ENCODE measurements at places on chromosomes 4 and X.
A peak's percentile ranks its signal among the peaks of the same experiment; 100 is the strongest.

DNA sequence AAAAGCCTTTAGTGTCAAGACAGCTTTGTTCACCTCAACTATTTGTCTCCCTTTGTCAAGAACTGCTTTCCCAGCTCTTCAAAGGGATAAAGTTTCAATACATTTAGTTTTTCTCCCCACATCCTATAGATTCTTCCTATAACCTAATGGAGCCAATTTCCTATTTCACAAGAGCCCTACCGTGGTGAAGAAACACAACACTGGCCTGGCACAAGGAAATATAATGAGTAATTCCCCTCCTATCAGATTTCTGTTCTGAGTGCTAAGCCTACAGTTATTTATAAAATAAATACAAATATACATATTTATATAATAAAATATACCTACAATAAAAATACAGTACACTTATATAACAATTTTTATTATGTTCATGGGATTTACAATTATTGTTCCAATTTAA lies 89.9 kb downstream of the SHISA3 start:
- DNase-seq = no peak

- no peak for DNase-seq
Measured at GRCh38 chr4:32462944-32463343, 1742.8 kb downstream of the PCDH7 start.

- no peak for DNase-seq
Measured at GRCh38 chrX:150842198-150842685, 56.2 kb downstream of the CD99L2 start.

DNA sequence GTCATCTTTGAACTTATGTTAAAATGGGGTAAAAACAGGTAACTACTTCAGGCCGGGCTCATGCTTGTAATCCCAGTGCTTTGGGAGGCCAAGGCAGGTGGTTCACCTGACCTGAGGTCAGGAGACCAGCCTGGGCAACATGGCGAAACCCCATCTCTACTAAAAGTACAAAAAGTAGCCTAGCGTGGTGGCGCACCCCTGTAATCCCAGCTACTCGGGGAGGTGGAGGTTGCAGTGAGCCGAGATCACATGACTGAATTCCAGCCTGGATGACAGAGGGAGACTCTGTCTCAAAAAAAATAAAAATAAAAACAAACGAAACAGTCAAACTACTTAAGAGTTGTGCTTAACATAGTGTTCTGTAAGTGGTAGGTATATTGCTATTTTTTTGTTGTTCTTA lies 2.5 kb downstream of the DDX3X start:
- no peak for DNase-seq

DNA sequence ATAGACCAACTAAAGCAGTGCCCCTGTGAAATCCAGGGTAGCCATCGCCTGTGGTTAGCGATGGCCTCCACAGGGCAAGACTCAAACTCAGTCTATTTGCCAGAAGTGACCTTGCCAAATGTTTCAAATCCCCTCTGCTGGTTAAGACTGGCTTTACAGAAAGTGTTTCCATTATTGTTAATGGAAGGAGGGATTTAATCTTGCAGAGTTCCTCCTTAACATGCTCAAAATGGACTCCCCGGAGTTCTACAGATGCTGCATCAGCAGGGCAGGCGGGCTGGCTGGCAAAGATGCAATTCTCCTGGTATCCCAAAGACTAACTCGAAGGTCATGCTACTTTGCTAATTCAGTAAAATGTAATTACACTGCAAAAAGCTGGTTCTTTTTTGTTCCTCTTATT lies 313.0 kb upstream of the SLC7A11 start:
- DNase-seq = no peak

DNA sequence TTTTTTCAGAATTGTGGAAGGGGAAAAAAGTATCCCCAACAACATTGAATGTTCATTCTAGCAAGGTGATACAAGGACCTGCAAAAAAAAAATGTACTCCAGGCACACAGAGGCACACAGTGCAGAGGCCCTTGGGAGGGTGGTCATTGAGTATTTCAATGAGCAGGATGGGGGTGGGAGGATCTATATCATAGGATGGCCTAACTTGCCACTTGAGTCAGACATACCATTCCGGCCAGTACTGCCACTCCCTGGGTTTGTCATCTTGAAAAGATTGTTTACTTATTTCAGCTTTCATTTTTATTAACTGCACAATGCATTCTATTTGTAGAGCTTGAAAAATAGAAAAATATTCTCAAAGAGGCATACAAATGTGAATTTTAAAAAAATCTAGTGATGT lies 18.7 kb downstream of the ZNF595 start:
- no peak for DNase-seq

- no peak for DNase-seq
Measured at GRCh38 chrX:45849261-45849862, 648.7 kb upstream of the DIPK2B start.

- no peak for DNase-seq
Measured at GRCh38 chr4:168723569-168723968, 226.7 kb downstream of the PALLD start.

GRCh38 chrX:39874202-39874816 lies 223.4 kb downstream of the BCOR start:
- DNase-seq = peak; percentile 26

DNA sequence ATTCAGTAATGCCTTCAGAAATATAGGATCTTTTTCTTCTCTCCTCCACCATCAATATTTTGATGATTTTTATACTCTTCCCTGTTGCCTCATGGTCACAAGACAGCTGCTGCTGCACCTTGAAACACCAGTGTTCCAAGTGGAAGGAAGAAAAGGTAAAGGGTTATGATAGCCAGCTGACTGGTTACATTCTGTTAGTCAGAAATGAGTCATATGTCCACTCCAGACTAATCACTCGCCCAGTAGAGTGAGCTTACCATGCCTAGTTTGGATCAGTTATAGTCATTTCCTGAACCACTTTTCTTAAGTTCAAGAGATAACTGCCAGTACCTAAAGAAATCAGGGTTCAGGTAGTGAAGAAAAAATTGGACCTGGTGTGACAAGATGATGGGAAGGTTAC lies 532.3 kb upstream of the SMIM31 start:
- no peak for DNase-seq

DNA sequence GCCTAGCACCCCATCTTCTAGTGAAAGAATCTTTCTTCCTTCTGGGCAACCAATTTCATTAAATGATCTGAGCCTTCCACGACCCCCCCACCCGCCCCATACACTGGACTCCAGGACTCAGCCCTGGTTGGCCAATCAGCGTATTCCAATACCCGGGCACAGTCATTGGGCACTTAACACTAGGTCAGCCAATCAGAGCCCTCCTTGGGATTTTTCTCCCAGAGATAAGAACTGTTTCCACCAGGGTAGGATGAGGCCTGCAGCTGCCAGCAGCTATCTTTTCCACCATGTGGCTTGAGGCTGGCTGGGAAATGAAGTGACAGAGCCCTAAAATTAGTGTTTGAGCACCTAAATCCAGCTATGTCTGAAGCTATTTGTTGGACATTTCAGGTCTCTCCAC lies 418.8 kb downstream of the BCOR start:
- no peak for DNase-seq

GRCh38 chr4:8192748-8193738 lies 6.0 kb upstream of the SH3TC1 start:
- no peak for DNase-seq

Data from activated CD4-positive, CD25-positive, alpha-beta regulatory T cell treated with anti-CD3 and anti-CD28 coated beads, Interleukin-2, amount 50 U/mL, for 16 hours (primary cell).